ENCODE measurements at places on chromosomes 13 and 19.
A peak's percentile ranks its signal among the peaks of the same experiment; 100 is the strongest.

GRCh38 chr13:40160618-40161350, 505.3 kb downstream of the COG6 start:
- no peak for DNase-seq

GRCh38 chr13:95301968-95302393, 730 bp upstream of the ABCC4 start:
- no peak for DNase-seq

GRCh38 chr13:76720821-76721220, 165.4 kb downstream of the KCTD12 start:
- DNase-seq, result no peak

DNA sequence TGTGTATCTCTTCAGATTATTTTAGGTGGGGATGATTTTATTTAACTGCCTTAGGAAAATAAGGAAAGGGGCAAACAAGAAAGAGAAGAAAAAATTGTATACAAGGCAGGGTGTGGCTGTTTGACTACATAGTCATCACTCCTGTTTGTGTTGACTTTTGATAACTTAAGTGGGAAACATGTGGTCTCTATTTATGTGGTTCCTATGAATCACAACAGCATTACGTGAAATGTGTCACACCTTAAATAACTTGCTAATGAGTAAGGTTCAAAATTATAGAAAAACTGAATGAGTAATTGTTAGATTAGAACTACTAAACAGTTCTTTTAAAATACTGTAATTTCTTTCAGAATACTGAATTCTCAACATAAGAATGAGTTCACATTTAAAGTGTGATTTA, 69.3 kb downstream of the LMO7 start:
- no peak for DNase-seq

- no peak for DNase-seq
These were observed 33.3 kb upstream of the SCEL start for GRCh38 chr13:77502104-77502720.

GRCh38 chr19:40691421-40692211, 1.2 kb upstream of the NUMBL start:
- DNase-seq, result no peak

GRCh38 chr19:5134691-5135090, 165.8 kb downstream of the KDM4B start:
- DNase-seq, result no peak

GRCh38 chr13:75418997-75419396, 63.0 kb downstream of the TBC1D4 start:
- DNase-seq, result no peak

DNA sequence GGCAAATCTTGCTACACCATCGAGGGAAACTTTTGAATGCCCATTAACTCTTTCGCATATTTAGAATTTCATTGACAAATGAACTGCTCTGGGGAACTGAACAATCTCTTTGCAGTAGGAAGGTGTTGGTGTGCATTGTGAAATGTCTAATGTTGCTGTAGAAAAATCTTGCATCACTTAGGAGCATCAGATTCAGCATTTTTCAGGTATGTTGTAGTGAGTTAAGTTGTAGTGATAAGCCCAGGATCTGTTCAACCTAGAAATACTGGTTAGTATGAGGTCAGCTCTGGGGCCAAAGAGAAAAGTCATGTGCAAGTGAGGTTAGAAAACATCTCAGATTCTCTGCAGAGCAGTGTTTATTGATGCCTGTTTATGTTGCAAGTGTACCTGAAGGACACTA, 4.1 kb downstream of the FRY start:
- DNase-seq, result no peak

DNA sequence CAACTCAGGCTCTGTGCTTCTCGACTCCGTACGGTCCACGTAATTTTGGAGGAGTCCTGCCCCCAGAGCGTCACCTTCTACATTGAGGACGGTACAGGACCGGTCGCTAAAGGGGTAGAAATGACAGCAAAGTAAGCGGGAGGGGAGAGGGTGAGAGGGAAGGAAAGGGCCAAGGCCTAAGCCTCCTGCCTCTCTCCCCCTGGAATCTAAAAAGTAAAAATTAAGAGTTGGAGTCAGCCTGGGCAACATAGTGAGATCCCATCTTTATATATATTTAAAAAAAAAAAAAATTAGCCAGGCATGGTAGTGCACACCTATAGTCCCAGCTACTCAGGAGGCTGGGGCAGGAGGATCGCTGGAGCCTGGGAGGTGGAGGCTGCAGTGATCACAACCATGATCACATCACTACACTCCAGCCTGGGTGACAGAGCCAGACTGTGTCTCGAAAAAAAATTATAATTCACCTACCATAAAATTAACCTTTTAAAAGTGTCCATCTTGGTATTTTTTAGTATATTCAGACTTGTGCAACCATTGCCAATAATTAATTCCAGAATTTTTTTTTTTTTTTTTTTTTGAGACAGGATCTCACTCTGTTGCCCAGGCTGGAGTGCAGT, 12.6 kb downstream of the SLC1A5 start:
- no peak for DNase-seq

DNA sequence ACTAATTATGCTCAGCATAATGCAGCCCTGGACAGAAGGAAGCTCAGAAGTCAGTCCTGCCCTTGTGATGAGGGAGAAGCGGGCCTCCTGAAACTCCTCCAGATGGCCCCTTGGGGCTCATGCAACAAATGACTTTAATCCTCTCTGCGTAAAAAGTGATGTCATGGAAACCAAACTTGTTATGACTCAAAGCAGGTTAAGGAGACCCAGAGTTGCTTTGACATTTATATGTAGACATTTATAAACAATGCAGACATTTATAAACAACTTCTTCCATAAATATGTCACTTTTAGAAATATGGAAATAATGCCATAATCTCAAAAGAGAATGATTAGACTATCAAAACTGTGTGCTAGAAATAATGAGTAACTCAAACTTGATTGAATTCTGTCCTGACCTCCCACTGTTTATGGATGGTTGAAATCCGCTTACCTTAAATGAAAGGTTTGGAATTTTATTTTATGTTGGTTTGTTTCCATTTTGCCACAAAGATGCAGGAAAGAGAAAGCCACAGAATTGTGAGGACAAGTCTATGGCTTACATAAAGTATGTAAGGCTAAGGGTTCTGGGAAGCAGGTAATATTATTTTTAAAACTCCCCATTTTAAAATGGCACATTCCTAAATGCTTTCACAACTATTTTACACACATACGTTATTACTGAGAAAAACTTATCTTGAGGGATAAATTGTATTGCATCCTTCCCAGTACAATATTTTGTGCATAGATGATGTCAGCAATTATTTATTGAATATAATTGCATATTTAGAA, 73.7 kb downstream of the CYSLTR2 start:
- no peak for DNase-seq

DNA sequence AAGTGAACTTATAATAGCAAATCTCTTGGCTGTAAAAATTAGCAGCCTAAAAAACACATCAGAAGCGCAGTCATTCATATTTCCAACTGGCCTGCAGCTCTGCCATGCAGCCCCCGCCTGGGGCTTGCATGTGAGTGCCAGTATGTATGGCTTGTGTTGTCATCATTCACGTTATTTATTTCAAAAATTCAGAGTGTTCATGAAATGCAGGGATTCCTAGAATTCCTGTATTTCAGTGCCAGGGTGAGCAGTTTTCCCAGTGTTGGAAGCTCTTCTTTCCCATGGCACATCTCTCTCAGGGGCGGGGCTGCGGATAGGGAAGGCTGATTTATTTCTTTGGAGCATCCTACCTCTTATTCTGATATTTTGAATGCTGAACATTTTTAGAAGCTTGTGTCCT, 234.6 kb downstream of the FGF9 start:
- no peak for DNase-seq

- DNase-seq, result no peak
These were observed 1.7 kb upstream of the MUC16 start for GRCh38 chr19:9011875-9012274.

DNA sequence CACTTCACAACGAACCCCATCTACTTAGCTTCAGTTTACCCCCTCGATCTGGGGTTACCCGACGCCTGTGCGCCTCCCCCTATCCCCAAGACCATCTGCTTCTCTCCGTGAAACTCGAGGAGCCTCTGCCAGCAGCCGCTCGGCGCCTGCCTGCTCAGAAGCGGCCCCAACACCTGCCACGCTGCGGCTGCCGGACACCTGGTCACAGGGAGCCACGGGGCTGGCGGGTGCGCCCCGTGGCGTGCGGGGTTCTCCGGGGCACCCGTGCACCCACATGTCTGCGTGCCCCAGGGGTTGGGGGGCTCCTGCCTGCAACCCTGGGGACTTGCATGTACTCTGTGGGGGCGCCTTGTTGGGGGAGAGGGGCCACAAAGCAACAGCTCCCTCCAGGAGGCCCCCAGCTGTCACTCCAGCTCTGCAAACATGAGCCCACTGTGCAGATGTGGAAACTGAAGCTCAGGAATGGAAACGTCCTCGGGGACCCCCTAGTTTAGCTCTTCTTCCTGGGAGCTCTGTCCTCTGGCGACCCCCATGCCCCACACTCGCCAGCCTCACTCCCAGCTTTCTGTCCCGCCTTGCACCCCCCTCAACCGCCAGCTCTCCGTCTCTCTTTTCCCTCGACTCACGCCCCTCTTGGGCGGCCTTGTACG, 7.0 kb upstream of the SEMA6B start:
- no peak for DNase-seq

DNA sequence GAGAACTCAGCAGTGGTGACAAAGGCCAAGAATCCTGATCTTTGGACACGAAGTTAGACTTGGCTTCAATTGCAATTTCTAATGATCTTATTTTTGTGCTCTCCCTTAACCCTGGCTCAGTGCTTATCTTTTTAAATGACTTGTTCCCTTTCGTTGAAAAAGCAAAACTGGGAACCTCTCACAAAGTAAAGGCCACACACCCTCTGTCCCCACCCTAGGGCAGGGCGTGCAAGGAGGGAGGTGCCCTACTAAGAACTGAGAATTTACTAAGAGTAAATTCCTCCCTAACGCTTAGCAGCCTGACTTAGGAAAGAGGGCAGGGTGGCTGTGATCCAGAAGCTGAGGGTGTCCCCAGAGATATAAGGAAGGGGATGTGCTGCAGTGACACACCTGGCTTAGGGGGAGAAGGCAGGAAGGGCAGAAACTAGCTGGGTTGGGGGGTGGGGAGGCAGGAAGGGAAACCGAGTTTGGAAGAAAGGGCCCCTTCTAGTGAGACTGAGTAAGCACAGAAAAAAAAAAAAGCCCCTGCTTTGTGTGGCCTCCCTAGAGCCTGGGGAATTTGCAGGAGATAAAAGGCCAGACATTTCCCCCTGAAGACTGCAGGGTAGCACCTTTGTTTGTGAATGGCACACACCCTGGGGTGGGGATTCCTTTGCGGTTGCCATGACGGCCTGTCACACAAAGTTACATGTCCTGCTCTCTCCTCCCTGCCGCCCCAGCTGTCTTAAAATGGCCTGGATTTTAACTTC, 435.1 kb downstream of the EFNB2 start:
- no peak for DNase-seq

GRCh38 chr13:88235441-88235840, 564.3 kb downstream of the SLITRK5 start:
- no peak for DNase-seq

DNA sequence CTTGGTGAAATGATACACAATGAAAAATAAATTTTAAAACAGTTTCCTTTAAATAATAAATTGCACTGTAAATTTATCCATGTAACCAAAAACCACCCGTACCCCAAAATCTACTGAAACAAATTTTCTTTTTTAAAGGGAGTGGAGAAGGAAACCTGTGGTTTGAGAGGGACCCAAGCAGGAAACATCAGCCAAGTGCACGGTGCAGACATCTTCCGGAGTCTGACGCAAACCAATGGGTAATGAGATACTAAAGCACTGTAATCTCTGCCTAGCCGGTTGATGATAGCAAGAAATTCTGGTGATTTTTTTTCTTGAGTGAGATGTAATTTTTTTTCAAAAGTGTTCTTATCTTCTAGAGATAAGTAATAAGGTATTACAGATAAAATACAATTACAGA, 115.4 kb downstream of the ABCC4 start:
- peak; percentile 38 for DNase-seq

- DNase-seq, result no peak
These were observed 338.6 kb downstream of the KCNRG start for GRCh38 chr13:50353651-50354415.

- DNase-seq, result no peak
These were observed 11.5 kb downstream of the SYT3 start for GRCh38 chr19:50628146-50628545.

GRCh38 chr13:40770609-40770933, 419 bp downstream of the MRPS31 start:
- DNase-seq, result peak; percentile 11

- DNase-seq, result no peak
These were observed 588.5 kb downstream of the DACH1 start for GRCh38 chr13:71278512-71278911.

DNA sequence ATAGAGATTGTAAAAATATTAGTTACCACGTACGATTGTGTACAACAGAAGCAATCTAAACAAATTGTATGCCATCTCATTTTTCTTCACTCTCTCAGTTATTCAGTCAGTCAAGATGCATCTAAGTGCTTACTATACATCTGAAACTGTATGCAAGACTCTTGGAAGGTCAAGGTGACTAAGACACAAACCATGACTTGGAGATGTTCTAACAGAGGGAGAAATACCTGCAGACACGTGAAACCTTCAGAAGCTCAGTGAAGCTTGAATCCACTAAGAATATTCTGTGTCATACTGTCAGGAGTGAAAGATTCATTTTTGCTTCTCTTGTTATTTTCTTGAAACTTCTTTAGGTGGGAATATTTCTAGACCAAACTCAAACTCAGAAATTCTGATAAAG, 365.4 kb downstream of the ITGBL1 start:
- no peak for DNase-seq

DNA sequence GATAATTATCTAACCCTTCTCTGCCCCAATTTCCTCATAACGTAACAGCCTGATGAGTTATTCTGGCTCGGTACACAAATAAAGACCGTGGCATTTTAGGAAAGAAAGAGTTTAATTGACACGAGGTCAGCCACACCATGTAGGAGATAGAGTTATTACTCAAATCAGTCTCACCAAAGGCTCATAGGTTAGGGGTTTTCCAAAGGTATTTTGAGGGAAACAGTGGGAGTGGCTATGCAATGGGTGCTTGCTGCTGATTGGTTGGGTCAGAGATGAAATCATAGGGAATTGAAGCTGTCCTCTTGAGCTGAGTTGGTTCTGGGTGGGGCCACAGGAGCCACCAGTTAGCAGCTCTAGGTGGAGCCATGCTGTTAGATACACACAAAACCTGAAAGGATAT, 137.5 kb downstream of the FREM2 start:
- DNase-seq, result no peak

DNA sequence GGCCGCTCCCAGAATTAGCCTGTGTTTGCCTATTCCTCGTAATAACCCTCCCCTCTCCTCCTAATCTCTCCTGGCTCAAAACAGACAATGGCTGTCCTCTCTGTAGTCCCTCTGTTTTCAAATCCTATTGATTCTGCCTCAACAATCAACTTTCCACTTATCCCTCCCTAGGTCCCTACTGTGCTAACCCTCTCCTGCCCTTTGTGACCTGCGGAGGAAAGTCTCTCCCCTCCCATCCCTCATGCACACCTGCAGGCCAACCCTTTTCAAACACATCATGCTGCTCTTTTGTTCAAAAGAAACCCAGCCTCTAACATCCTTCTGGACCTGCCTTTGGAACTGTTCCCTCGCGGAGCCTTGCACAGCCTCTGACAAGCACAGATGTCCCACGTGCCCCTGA, 37.3 kb downstream of the CILP2 start:
- DNase-seq, result no peak

Measured in globus pallidus (tissue), 1 donor.